ENCODE measurements at places on chromosomes 5 and 9.

GRCh38 chr5:154541553-154541952, 63.5 kb upstream of the HAND1 start:
- DNase-seq: no peak

DNA sequence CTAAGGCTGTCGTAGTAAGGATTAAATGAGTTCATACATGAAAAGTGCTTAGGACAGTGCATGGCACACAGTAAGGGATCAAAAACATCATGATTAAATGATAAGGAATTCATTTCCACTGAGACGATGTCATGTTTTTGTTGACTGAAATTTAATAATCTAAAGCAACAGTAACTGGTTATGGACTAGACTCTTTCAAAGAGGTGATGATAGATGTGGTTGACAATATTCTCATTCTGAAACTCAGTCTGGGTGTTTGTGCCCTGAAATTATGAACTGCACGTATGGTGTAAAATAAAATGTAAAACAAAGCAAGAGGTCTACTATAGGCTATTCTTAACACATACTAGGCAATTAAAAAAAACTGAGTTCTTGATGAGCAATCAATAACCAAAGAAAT, 280.0 kb downstream of the DENND1A start:
- DNase-seq: no peak

GRCh38 chr9:95043826-95044225, 273.7 kb downstream of the FANCC start:
- no peak for DNase-seq

- DNase-seq: no peak
These were observed 38.1 kb downstream of the FAM240B start for GRCh38 chr9:38681747-38682227.
